Stimulated activated CD4-positive, alpha-beta T cell treated with anti-CD3 and anti-CD28 coated beads, Interleukin-2, amount 100 ng/mL, for 24 hours (primary cell): ENCODE measurements at places on chromosomes 13 and 19.

DNA sequence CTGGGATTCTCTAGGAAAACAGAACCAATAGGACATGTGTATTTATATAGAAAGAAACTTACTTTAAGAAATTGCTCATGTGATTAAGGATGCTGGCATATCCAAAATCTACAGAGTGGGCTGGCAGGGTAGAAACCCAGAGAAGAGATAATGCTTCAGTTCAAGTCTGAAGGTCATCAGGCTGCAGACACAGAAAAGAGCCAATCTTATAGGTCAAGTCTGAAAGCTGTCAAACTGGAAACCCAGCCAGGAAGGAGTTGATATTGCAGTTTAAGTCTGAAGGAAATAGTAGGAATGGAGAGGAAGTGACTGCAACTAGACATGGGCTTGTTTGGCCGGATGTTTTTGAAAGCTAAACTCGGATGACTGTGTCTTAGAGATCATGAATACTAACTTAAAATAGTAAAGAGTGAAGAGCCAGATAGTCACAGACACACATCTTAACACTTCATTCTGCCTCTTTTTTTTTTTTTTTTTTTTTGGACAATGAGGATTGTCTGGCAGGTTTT lies 125.3 kb upstream of the GPC6 start:
- no peak for DNase-seq

DNA sequence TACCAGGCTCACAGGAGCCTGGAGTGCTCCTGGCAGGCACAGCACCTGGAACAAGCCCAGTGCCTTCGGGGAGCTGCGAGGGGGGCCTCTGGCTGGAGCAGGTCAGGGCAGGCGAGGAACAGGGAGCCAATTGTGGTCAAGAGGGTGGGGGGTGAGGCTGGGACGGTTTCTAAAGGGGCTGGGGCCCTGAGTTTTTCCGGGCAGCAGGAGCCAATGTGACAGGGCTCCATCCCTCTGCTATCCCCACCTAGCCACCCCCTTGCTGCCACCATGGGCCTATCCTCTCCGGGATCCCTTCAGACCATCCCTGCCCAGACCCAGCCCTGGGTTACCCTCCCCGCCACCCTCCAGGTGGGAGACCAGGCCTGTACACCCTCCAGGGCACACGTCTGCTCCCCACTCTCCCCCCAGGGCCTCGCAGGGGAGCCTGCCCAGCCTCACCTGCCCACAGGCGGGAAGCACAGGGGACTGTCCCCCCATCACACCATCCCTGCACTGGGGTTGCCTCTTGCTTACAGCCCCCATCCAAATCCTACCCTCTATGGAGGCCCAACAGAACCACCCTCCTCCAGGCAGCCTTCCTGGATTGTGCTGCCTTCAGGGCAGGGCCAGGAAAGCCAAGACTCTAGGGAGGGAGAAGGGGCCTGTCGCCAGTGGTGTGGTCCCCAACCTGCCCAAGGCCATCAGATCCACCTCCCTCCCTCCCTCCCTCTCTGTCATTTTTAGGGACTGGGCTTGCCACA lies 121.0 kb downstream of the URI1 start:
- DNase-seq, result no peak

DNA sequence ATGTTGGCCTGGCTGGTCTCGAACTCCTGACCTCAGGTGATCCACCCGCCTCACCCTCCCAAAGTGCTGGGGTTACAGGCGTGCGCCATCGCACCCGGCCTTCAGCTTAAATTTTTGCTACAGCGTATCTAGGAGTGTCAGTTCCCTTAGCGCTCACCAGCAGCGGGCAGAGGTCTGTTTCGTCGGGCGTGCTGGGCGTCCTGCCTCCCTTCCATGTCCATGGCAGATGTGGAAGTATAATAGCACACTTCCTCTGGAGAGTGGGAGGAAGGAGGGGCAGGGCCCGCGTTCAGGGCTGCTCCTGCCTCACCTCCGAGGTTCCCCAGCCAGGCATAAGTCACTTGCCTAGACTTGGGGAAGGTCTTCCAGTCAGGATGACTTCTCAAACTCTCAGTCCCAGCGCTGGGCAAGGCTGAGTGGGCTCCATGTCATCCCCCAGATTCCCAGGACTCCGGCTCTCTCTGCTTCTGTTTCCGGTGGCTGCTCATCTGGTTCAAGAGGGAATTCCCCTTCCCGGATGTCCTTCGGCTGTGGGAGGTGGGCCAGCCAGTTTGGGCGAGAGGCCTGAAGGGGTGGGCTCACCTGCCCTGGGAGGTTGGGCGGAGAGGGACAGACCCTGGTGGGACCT lies 9.5 kb downstream of the IL4I1 start:
- no peak for DNase-seq

- DNase-seq, result peak; percentile 22
Observed at GRCh38 chr13:102399791-102400674, 1.8 kb downstream of the FGF14 start.

GRCh38 chr13:73480779-73481559 lies 422.2 kb downstream of the KLF5 start:
- no peak for DNase-seq

DNA sequence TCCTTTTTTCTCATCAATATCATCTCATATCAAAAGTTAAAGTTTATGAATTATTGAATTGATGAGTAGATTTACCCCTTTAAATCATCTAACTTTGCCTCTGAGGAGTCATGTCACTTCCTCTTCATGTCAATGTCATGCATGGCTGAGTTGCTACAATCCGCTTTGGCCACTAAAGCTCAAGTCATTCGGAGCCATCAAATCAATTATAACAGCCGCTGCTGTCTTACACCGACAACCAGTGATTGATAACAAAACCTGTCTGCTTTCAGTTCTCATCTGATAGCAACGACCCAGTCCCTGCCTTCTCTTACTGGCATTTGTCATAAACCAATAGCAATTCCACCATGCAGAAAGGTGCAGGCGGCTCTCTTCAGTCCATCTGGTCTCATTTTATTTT lies 429.3 kb downstream of the DIAPH3 start:
- DNase-seq, result no peak

DNA sequence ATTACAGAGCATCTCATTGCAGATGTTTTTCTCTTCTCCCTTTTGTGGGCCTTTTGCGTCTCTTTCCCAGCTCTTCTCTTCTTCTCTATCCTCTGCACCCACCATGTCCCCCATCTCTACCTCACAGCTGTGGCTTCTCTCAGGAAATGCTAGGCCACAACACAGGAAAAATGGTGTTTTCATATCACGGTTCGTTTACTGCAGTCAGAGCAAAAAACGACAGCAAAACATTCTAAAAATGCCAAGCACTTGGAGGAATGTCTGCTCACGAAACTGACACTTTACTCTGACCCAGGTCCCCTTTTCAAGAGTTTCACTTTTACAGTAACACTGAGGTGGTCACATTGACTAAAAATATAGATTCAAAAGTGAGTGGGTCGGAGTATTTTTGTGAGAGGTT lies 152.2 kb downstream of the DCT start:
- no peak for DNase-seq

- DNase-seq, result peak; percentile 72
Observed at GRCh38 chr19:42270346-42271044, 1.4 kb downstream of the CIC start.

DNA sequence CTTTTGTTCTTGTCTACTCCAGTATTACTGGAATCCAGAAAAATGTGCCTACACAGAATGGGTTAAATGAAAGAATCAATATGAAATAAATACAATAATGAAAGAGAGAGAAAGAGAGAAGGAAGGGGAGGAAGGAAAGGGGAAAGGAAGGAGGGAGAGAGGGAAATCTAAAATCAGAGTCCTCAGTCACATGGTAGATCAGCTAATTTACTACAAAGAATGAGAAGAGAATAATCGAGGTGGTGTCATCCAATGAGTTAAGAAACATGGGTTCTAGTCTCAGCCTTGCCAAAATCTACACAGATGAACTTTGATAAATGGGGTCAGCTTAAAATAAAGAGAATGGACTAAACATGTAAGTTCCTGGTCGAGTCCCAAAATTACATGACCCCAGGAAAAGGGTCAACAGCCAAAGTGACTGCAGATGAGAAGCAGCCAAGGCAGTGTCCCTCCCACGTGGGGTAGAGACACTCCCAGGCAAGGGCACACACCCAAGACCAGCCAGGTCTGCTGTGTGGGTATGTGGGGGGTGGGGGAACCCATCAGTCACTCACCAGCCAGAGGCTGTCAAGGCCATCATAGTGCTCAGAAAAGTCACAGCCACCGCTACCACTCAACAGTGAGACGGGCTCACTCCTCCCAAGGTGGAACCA lies 103.6 kb downstream of the STK24 start:
- DNase-seq, result no peak

- DNase-seq, result no peak
Observed at GRCh38 chr13:50481936-50482335, 361.6 kb downstream of the DLEU7 start.

DNA sequence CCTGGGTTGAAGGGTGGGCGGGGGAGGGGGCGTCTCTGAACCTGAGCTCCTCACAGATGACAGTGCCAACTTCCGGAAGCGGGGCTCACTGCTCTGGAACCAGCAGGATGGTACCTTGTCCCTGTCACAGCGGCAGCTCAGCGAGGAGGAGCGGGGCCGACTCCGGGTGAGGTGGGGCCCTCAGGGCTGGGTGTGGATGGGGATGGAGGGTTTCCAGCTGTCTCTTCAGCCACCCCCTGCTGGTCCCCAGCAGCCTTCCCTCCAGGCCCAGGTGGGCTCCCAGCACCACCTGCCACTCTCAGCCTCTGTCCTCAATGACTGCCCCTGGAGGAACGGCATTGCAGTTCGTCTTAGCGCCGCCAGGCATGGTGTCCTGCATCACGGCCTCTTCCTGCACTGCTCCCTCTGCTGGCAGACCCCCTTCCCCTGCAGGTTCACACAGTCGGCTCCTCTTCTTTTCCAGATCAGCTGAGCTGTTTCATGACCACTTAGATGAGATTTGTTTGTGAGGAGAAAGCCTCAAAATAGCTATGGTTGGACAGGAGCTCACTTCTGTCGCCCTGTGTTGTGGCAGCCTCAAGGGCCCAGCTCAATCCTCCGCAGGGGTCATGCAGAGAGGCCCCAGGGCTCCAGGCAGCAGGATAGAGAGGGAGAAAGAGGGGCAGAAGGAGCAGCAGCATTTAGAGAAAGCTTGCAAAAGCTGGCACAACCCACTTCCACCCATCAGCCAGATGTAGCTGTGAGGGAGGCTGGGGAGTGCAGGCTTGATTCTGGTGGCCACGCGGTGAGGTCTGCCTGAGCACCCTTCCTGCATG lies 2.5 kb upstream of the GARIN5A start:
- peak; percentile 31 for DNase-seq

DNA sequence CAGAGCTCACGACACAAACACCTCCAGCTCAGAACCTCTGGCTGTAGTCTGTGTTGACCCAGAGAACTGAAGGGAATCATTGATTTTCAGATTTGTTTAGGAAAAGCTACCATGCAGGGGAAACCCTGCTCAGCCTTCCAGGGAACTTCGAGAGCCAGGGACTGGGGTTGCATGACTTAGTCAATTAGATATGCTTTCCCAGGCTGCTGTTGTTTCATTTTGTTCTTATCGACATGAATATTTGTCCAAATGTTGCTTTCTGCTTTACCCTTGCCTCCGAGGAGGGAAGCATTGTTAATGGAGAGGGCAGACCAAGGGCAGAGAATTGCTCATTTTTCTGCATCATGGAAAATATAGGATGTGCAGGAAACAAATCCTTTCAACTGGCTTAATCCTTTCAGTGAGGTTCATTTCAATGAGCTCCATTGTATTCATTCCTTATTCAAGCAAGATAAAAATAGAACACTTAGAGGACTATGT lies 82.5 kb downstream of the KLF5 start:
- no peak for DNase-seq

GRCh38 chr19:29287061-29287460 lies 74.1 kb upstream of the UQCRFS1 start:
- DNase-seq, result no peak

- DNase-seq, result no peak
Observed at GRCh38 chr13:39688278-39688677, 32.8 kb downstream of the COG6 start.

DNA sequence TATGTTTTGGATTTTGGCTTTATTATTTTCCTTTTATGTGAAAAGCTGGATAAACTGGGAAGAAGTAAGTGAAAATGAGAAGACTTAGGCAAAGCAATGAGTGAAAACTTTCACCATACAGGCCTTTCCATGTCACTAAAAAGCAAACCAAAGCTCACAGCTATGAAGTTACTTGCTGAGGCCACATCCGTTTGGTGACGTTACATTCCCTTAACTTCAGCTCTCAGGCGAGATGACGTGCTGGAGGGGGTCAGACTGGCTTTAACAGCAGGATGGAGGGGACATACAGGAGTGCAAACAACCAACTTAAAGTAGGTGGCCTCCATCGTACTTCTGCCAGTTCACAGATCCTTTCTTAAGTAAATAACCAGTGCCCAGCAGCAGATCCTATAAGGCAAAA lies 522.3 kb downstream of the MYO16 start:
- DNase-seq, result no peak

- no peak for DNase-seq
Observed at GRCh38 chr13:77876176-77876575, 42.5 kb downstream of the EDNRB start.

DNA sequence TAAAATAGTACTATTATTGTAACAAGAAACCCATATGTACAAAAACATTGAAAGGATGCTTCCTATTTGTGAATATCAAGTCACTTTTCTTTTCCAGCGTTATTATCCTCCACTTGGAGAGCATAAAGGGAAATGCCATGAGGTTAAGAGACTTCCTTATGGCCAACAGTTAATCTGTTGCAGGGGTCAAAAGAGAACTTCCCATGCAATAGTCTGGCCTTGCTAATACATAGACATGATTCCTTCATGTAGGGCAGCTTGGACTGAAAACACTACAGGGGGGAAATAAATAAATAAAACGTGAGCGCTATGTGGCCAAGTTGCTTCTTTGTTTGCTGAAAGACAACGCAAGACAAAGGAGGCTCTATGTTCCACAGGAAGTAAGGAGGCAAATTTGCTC lies 269.1 kb upstream of the EDNRB start:
- DNase-seq, result no peak

DNA sequence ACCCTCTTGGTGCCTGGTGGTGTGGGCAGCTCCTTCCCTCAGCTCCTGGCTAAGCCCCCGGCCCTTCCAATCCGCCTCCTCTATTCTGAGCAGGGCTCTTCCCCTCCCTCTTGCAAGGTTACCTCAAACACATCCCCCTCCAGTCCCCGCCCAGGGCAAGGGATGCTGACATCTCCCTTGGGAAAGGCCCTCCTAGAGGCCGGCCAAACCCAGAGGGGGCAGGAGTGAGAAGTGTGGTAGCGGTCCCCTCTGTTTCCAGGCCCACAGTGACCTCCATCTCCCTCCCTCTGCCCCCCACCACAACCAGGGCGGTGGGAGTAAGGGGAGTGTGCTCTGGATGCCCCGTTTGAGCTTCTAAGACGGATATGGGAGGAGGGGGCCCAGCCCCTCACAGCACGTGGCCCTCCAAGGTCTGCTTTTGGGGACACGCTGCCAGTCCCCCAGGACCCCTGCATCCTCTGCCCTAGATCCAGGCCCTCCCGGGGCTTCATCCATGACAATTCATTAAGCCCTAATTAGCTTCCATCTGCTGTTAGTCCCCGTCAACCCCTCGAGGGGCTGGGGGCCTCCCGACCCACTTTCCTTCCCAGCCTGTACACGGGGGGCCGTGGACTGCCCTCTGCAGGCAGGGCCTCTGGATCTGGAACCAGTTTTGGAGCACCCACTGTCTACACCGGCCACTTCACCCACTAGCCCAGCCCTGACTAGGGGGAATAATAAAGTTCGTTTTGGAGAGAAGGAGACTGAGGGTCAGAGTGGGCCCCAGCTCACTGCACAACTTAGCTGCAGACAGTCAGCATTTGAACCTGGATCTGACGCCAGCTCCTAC lies 2.3 kb downstream of the LINGO3 start:
- DNase-seq, result no peak

GRCh38 chr13:41649659-41650058 lies 192.3 kb downstream of the RGCC start:
- no peak for DNase-seq
